SJSA1 (cell line): ENCODE measurements at places on chromosomes 6 and 20.

DNA sequence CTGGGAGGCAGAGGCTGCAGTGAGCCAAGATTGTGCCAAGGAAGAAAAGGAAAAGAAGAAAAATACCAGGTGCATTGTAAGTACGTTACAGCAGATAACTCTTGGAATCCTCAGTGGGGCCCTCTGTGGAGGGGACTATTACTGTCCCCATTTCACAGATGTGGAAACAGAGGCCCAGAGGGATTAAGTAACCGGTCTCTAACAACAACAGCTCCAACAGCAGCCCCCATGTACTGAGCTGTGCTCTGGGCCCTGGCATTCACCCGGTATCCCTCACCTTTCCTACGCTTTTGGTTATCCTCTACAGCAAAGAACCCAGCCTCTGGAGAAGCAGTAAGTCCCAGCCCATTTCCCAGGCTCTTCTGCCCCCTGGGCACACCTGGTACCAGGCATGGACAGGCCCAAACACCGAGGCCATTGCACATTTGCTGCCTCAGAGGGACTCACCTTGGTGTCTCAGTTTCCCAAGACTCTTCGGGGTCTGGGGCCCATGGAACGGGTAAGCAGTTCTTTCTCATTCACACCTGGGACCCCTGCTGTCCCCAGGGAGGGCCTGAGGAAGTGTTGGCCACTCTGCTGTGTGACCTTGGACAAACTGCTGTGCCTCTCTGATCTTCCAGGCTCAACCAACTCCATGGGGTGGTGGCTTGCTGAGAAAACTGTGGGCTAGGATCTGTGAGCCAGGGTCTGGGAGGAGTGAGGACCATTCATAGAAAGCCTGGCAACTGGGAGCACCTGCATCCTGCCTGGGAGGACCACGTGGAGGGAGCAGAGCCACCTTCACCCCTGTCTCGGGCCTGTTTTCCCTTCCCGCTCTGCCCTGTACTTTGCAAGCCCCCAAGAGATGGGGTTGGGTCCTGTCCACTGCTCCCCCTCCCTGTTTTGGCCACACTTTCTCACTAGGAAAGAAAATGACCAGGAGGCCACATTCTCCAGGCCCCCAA, 59.9 kb downstream of the SNAI1 start:
- no peak for DNase-seq

GRCh38 chr6:81289229-81289628, 463.3 kb downstream of the TENT5A start:
- no peak for DNase-seq

GRCh38 chr6:31834367-31835250, 7.1 kb downstream of the HSPA1B start:
- peak; percentile 90 for DNase-seq

DNA sequence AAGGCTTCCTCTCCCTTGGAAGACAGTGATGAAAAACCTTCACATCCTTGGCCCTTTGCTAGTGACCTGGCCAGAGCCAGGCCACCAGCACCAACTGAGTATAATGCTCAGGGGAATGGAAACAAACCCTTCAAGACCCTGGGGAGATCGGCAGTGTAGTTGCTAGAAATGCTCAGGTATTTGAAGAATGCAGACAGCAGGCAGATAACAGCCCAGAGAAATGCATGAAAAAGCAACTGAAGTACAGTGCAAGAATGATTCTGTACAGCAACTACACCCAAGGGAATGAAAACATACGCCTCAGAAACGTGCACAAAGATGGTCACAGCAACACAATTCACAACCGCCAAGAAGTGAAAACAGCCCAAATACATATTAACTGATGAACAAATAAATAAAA, 41.1 kb downstream of the PPP1R3G start:
- no peak for DNase-seq

DNA sequence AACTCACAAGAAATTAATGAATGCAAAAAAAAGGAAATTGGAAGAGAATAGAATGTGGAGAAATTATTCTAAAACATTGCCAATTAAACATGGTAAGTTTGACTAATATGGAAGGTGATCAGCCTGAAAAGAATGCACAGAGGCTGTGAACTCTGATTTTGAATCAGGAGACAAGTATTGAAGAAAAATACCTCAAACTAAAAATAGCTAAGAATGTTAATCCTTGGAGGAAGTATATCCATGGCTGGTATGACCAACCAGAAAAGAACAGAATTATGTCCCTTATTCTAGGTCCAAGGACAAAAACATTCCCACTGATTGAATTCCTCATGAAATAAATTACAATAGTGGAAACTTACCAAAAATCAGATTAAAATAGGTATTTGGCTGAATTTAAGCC, 7.3 kb upstream of the RIMS1 start:
- DNase-seq, result no peak

DNA sequence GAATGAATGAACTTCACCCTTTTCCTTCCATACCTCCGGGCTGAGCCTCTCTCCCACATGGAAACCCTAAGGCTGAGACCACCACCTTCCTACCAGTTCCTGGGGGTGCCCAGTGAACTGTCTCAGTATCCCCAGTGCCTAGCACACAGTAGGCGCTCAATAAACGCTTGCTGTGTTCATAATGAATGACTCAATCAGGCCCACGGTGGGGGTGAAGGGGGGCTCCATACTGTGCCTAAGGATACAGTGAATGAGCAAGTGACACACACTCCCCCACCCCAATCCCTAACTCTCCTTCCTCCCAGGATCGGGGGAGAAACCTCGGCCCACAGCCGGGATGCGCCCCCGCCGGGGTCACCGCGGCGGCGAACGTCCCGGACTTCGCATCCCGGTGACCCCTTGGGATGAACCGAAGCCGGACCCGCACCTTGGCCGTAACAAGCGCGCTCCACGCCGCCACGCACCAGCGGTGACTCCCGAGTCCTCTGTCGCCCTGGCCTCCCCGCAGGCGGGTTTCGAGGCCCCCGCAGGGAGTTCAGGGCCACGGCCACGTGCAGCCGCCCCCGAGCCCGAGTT, 592 bp downstream of the KCNG1 start:
- peak; percentile 4 for DNase-seq

DNA sequence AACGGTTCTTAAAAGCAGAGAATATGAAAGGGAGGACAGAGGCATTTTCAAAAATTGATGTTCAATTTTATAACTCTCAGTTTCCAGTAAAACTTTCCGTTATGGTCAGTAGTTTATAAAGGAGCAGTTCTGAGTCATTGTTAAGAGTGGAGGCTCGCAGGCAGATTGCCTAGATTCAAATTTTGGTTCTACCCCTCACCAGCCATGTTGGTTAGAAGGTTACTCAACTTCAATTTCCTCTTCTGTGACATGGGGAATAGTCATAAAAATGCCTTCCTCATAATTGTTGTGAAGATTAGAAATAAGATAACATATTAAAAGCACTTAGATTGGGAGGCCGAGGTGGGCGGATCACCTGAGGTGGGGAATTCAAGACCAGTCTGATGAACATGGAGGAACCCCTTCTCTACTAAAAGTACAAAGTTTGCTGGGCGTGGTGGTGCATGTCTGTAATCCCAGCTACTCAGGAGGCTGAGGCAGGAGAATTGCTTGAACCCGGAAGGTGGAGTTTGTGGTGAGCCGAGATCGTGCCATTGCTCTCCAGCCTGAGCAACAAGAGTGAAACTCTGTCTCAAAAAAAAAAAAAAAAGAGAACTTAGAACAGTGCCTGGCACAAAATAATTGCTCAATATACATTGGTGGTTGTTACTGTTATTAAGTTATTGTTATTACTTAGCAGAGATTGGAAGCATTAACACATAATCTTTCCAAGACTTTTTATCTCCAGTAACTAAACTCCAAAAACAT, 348.9 kb downstream of the NRN1 start:
- DNase-seq, result no peak

GRCh38 chr20:9121211-9121610, 52.3 kb downstream of the PLCB4 start:
- DNase-seq, result no peak

DNA sequence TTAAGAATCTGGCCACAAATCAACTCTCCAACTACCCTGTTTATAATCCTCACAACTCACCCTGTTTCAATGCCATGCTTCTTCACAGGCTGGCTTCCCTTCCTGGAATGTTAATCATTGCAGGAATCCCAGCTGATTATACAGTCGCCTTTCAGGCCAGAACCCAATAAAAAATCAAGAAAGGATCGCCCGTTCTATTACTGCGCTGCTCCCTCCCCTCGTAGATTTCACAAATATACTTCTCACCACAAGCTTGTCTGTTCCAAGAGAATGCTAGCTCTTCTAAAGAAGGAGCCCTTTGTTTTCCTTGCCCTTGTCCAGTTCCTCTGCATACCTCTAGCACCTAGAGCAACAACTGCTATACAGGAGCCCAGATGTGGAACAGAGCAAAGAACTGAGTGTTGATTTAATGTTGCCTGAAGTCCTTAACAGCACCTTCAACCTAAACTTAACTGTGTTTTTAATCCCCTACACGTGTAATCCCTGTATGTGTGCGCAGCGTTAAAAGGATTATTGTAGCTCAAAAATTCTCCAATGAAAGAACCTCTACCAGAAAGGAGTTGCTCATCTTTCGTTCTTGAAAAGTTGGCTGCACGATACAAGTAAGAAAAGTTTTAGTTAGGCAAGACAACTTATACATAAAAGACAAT, 988 bp downstream of the ECHDC1 start:
- DNase-seq, result peak; percentile 82

DNA sequence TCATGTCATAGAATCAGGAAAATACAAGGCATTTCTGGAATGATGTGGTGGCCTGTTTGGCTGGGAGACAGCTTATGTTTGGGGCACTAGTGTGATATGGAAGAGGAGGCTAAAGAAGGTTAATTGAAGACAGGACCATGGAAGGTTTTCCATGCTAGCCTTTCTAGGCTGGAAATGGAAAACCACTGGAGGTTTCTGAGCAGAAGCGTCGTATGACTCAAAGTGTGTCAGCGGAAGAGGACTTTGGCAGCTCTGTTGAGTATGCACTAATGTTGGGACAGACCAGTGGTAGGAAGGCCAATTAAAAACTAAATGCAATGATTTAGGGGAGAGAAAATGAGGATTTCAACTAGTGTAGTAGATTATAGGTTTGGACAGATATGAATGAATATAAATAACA, 413.1 kb downstream of the PLCB1 start:
- DNase-seq, result no peak

GRCh38 chr6:20841806-20842205, 307.5 kb downstream of the CDKAL1 start:
- no peak for DNase-seq

GRCh38 chr20:34943808-34944567, 11.6 kb downstream of the GSS start:
- no peak for DNase-seq

DNA sequence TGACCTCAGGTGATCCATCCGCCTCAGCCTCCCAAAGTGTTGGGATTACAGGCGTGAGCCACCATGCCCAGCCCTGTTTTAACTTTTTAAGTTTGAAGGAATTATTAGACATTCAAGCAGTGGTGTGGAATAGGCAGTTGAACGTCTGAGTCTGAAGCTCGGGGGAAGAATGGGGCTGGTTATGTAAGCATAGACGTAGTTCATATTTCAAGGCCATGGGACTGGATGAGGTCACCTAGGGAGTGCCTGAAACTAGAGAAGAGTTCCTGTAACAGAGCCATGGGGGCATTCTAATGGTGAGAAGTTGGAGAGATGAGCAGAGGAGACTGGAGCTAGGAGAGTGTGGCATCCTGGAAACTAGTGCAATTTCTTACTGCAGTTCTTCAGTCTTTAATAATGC, 6.4 kb downstream of the CDKAL1 start:
- DNase-seq, result no peak

GRCh38 chr20:57995381-57995977, 233.0 kb downstream of the ANKRD60 start:
- peak; percentile 88 for DNase-seq

DNA sequence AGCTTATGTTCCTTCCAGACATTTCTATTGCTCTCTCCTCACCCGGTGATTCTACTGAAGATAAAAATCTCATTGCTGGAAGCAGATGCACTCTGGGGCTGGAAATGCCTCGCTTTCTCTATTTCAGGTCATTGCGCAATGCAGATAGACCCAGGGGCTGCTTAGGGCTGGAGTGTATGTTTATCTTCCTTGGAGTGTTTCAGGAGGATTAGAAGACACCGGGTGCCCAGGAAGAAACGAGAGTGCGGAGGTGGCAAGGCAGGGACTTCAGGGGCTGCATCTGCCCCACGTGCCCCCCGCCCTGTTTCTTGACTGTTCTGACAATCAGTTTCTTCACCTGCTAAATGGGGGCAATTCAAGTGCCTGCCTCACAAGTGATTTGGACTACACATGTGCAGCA, 45.6 kb upstream of the IYD start:
- no peak for DNase-seq

GRCh38 chr20:60052322-60052721, 94.1 kb downstream of the CDH26 start:
- no peak for DNase-seq

DNA sequence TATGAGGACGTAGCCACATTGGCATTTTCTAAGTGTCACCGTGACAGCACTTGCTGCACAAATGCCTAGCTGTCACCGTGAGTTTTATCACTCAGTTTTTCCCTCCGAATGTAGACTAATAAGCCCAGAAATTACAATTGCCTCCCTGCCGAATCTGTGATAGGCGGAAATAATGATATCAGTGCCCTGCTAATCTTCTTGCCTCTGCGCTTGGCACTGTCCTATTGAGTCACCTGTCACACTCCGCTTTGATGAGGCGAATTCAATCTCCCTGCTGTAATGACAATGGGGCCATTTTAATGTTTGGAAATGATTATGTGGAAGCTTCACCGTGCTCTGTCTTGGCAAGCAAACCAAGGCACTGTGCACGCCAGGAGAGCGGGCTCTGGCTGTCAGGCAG, 112.8 kb downstream of the LINC00237 start:
- no peak for DNase-seq

DNA sequence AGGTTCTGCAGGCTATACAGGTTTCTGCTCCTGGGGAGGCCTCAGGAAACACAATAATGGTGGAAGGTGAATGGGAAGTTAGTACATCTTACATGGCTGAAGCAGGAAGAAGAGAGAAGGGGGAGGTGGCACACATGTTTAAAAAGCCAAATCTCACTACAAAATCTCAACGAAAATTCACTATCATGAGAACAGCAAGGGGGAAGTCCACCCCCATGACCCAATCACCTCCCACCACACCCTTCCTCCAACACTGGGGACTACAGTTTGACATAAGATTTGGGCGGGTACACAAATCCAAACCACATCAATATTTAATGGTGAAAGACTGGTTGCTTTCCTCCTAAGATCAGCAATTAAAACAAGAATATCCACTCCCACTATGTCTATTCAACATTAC, 13.8 kb upstream of the POLR1H start:
- no peak for DNase-seq

- DNase-seq, result no peak
These were observed 261.4 kb downstream of the ZFAND3 start for GRCh38 chr6:38080889-38081288.

DNA sequence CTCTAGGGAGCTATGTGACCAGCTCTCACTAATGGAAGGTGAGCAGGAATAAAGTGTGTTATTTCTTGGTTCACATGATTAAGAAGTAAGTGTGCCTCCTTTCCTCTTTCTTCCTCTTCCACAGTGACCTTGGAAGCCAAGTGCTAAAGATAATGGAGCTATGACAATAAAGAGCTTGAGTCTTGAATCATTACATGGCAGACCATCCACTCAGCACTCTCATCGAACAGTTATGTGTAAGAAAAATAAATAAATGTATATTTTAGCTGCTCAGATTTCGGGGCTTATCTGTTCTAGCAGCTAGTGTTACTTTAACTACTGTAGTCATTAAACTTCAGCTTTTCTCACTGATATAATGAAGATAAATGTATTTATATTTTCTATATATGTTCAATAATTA, 72.9 kb downstream of the HDGFL1 start:
- DNase-seq, result no peak

GRCh38 chr6:548091-548490, 108.8 kb downstream of the HUS1B start:
- no peak for DNase-seq
